Naive thymus-derived CD4-positive, alpha-beta T cell (primary cell): ENCODE measurements at places on chromosomes 16 and 17.

GRCh38 chr17:70825321-70826125 lies 656.2 kb downstream of the KCNJ2 start:
- DNase-seq = no peak

DNA sequence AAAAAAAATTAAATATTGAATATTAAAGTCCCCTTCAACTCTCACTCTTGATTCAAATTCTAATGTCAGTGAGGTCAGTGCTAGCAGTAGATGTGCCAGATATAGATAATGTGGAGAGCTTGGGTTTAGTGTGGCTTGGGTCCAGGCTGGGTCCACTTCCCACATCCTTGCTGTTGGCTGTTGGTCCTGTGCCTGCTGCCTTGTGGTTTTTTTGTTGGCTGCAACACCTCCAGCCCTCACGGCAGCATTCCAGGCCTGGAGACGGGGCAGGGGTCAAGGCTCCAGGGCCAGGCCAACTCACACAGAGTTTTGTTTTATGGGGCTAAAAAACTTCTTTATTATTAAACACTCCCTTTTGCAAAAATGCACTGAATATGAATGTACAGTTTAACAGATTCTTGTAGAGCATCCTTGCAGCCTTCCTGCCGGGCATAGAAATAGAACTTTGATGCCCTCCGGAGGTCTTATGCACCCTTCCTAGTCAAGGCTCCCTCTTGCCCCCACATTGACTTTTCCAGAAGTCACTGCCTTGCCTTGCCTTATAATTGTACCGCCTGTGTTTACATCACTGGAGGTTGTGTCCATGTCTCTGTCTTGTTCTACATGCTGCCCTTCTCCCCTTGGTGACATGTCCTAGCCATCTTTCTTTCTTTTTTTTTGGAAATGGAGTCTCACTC lies 25.5 kb upstream of the MYO15B start:
- no peak for DNase-seq

DNA sequence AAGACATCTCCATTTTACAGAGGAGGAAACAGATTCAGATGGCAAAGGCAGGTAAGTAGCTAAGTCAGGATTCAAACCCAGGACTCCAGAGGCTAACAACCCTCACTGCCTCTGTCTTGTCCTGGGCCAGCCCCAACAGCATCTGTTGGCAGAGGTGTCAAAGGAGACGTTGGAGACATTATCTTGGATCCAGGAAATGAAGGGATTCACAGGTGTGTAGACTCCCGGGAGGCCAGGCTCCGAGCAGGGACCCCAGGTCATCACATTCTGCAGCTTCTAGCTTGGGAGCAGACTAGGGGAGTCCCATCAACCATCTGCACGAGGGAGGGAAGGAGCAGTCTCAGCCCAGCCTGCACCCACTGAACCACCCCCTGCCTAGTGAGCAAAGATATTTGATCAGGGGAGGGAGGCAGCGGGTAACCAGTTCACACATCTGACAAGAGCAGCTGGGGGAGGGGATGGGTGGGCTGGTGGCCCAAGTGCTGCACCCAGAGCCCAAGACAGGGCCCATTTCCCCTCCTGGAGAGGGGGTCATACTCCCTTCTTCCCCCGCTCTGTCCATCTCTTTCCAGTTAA lies 1.0 kb upstream of the B9D1 start:
- no peak for DNase-seq

DNA sequence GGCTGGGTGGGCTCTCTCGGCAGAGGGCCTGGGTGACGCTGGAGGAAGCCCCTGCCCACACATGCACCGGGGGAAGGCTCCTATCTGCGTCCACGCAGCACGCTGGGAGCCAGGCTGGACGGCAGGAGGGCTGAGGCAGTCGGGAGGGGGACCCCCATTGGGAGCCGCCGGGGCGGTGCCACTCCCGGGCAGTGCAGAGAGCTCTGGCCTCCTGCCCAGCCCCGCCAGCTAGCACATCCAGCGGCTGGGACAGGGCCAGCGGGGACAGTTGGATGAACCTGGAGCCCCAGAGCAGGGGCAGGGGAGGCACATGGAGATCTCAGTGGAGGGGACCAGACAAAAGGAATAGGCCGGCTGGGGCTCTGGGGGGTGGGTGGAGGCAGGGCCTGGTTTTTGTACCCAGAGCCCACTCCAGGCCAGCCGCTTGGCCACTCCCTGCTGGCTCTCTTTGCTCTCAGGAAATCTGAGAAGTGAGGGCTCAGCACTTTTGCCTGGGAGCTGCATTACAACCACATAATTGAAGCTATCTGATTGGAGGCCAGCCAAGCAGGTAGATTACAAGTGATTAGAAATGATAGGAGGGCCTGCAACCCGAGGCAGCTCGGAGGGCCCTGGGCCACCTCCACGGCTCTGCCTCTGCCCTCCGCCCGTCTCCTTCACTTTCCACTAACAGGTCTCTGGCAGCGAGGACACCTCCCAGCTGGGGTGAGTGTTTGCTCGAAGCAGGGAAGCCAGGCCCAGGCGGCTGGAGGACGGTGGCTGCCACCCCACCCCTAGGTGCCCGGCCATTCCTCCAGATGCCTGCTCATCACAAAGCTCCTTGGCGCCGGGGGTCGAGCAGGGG lies 40.1 kb downstream of the ENGASE start:
- DNase-seq = no peak

GRCh38 chr16:81237282-81237681 lies 1.2 kb upstream of the BCO1 start:
- no peak for DNase-seq

- no peak for DNase-seq
These were observed 61.2 kb downstream of the MEAK7 start for GRCh38 chr16:84443166-84443802.

GRCh38 chr17:64356776-64357175 lies 33.9 kb downstream of the PECAM1 start:
- no peak for DNase-seq

DNA sequence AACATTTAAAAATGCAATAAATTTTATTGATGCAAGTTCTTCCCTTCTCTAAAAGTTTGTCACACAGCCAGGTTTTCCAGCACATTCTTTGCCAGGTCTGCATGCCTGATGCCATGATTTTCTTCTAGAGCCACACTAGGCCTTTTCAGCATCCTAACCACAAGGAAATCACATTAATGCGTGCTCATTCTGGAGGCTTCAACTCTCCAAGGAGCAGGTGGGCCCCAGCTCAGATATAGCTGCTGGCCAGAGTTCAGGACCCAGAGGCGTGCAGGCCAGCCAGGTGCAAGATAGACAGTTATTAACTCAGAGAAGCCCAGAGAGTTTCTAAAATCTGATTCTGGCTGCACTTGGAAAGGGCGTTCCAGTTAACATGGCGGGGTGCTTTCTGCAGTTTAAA lies 124.5 kb upstream of the MAF start:
- no peak for DNase-seq

- no peak for DNase-seq
These were observed 716.3 kb downstream of the MAF start for GRCh38 chr16:78884204-78884603.

DNA sequence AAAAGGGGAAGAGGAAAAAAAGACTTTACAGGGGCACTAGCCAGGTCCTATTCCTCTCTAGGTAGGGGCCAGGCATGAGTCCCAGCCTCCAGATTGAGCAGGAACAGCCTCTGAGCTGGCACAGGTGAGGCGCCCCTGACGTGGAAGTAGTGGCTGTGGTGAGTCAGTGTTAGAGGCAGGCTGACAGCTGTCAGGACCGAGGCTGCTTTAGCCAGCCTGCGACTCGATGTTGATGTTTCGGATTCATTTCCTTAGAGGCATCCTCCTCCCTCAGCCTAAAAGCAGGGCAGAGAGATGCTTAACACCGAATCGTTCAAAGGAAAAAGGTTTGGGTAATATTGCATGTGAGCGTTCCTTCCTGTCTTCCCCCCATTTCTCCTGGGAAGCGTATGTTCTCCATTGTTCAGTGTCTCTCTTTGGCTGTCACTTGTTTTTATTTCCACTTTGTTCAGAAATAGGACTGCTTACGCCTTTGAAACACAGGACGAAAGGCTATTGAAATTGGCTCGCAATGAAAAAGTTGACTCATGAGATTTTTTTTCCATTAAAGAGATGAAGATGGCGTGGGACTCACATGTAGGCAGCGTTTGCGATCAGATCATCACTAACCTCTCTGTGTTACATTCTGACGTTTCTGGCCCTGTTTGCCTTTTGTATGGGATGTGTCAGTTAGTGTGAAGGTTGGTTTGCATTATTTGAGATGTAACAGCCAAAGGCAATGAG lies 1.3 kb downstream of the KIAA0513 start:
- peak; percentile 28 for DNase-seq

GRCh38 chr17:58488428-58488890 lies 251 bp upstream of the HSF5 start:
- DNase-seq = no peak

DNA sequence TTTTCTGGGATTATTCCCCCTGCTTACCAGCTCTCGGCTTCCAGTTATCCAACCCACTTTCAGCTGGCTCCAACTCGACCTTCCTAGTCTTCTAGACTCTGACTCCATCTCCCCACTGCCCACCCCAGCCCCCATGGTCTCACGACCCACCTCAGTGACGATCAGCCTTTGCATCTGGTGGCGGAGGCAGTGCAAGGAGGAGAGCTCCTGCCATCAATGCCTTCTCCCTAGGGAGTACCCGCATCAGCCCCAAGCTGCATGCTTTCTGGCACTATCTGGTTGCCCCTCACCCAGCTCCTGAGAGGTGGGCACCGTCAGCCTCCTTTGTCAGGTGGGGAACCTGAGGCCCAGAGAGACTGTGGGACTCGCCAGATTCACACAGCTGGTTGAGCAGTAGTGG lies 72.6 kb upstream of the RPL38 start:
- no peak for DNase-seq

DNA sequence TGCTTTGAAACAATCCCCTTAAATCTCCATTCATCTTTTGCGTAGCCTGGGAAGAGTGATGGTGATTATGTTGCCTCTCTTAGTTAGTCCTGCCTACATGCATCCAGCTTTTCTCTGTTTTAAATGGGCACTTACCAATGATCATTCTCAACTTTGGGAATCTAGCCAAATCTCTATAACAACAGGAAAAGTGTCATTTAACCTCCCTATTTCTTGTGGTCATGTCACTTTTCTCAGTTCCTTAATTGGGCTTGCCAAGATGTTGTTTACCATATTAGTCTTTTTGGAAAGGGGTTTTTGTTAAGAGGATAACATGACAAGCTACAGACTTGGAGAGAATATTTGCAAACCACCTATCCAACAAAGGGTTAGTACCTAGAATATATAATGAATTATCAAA lies 15.6 kb upstream of the CLEC10A start:
- no peak for DNase-seq

DNA sequence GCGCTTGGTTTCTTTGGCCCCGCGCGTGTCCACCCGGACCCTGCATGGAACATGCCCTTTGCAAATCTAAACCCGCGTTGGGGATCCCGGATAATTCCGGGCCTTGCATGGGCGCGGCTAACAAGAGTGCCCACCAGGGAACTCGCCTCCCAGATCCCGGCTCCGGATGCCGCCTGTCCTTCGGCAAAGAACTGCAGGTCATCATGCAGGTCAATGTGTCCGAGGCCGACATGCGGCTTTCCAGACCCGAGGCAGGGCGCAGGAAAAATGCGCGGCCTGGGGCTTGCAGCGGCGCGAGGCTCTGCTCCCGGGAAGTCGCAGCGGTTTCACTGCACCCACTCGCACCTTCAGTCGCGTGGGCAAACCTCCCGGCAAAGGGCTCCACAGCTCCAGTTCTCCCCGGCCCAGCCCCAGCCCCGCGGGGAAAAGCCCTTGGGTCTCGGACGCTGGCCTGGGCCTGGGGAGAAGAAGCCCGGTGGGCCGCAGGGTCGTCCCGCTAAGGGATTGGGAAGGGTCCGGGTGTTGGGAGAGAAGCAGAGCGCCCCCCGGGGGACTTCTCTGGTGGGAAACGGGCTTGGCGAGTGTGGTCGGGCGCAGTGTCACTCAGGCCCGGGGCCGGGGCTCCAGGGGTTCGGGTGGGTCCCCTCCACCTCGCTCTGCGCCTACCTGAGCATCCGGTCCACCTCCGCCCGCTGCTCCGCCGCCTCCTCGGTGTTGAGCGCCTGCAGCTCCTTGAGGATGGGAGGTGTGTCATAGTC lies 805 bp downstream of the HNF1B start:
- DNase-seq = no peak

DNA sequence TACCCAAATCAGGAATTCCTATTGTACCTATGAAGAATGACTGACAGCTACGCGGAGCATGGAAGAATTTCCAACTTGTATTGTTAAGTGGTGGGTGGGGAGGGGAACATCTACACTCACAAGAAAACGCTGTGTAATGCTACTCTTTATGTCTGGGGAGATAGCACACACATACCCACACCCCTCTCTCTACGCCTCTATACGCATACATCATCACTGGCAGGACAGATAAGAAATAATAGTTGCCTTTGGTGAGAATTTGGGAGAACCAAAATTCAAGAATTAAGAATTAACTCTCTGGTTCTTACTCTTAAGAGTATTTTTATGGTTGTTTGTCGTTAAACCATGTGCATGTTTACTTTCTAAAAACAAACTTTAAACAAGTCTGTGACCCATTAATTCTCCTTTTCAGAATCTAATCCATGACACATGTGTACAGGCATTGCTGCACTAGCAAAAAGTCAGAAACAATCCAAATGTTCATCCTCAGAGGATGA lies 33.9 kb downstream of the CREBBP start:
- no peak for DNase-seq

DNA sequence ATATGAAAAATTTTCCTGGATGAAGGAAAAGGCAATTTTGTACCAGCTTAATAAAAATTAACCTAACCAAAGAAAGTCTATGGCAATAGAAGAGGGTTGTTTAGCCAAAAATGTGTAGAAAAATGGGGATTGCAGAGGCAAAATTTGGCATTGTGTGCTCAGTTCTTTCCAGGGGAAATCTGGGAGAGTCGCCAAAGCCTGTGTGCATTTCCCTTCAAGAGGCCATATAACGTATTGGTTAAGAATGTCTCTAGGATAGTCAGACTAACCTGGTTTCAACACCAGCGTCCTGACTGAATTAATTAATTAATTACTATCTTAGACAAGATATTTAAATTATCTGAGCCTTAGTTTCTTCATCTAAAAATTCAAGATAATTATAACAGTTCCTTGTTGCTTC lies 44.8 kb upstream of the HLF start:
- no peak for DNase-seq

- no peak for DNase-seq
These were observed 6.8 kb upstream of the CCL3L1 start for GRCh38 chr17:36203335-36203734.

DNA sequence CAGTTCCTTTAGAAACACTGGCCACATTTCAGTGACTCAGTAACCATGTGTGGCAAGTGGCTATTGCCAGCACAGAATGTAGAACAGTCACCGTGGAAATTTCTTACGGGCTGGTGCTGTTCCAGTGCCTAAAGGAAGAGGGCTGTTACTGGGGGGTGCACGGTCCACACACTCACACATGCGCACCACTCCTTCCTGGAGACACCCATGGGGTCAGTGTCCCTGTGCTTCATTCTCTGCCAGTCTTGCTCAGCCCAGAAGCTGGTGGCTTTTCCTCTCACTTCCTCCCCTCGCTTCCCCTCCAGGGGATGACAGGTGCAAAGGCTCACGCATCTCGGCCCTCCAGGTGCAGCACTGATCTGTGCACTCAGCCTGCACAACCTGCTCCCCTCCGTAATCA lies 115.6 kb downstream of the CCDC182 start:
- no peak for DNase-seq

GRCh38 chr16:11966173-11966572 lies 1.2 kb downstream of the TNFRSF17 start:
- no peak for DNase-seq
